ENCODE measurements at places on chromosomes 6 and 20.

GRCh38 chr6:13573669-13574110 is 711 bp upstream of the SIRT5 start:
- DNase-seq, result no peak

- DNase-seq, result no peak
These were observed 63.0 kb upstream of the TINAG start for GRCh38 chr6:54245265-54245664.

DNA sequence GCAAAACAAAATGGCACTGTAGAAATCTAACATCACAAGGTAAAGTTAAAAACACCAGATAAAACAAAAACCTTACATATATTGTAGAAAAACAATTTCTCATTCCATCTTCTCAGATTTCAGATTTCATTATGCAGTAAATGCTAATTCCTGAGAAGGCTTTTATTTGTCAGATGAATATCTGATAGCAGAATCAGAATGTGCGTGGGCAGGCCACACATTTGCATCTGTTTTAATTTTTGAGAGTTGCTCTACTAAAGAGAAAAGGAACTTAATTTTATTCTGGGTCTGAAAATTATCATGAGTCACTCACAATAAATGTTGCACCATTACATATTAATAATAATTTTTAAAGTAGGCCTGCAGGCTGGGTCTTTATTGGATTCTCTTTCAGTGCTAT is 329.3 kb upstream of the SPTLC3 start:
- no peak for DNase-seq

GRCh38 chr6:37061157-37061804 is 55.8 kb downstream of the FGD2 start:
- DNase-seq, result no peak

DNA sequence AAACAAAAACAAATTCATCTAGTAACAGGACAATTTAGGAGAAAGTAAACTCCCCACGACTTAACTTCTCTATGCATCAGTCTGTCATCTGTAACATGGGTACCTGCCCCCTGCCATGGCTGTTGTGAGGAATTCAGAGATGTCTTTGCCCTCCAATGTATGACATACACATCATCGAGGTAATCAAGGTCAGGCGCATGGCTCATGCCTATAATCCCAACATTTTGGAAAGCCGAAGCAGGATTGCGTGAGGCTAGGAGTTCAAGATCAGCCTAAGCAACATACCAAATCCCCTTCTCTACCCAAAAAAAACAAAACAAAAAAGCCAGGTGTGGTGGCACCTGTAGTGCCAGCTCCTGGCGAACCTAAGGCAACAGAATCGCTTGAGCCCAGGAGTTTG is 9.0 kb downstream of the EEF1A1 start:
- no peak for DNase-seq

- DNase-seq, result peak; percentile 5
These were observed 414.0 kb downstream of the GJA1 start for GRCh38 chr6:121849477-121849876.

DNA sequence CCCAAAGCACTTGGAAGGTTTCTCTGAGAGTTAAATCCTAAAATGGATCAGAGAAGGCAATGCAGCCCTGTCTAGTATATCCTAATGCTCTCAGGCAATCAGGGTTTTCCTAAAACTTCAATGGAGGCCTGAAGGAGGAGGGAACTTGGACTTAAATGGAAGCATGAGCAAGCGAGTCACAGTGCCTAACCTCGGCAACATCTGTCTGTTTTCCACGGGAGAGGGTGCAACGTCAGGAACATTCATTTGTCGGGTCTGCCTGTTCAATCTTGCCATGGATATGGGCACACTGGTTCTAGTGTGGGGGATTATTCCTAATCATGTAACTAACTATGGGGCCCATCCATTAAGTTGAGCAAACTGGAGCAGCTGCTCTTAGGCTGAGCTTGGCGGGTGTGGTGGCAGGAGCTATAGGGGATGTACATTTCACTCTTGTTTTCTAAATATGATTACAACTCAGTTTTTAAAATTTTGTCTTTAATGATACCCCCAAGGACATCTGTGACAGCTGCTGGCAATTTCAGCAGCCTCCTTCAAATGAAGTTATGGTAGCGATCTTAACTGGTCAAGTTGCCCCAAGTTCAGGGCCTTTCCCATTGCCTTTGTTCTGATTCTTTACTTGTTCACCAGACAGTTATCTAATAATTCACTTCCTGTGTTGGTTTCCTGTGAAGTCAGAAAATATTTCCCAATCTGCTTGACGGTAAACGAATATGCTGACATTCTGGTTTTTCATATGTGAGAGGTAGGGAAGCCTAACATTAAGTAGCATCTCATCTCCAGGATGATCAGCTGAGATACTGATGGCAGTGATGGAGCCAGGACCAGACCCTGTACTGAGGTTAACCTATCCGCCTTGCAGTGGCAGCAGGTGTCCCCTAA is 21.6 kb downstream of the DSE start:
- no peak for DNase-seq

- no peak for DNase-seq
These were observed 23.7 kb upstream of the FUCA2 start for GRCh38 chr6:143535189-143535614.

DNA sequence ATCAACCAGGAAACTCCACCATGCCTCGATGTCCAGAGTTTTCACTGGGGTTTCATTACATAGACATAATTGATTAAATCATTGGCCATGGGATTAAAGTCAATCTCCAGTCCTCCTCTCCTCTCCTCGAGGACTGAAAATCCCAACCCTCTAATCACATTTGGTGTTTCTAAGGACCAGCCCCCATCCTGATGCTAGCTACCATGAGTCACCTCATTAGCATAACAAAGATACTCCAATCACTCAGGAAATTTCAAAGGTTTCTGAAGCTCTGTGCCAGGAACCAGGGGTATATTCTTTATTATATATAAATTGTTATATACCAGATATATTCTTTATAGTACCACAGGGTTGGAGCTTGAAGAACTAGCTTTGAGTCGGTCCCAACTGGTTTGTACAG is 212.9 kb upstream of the PRND start:
- DNase-seq, result no peak

DNA sequence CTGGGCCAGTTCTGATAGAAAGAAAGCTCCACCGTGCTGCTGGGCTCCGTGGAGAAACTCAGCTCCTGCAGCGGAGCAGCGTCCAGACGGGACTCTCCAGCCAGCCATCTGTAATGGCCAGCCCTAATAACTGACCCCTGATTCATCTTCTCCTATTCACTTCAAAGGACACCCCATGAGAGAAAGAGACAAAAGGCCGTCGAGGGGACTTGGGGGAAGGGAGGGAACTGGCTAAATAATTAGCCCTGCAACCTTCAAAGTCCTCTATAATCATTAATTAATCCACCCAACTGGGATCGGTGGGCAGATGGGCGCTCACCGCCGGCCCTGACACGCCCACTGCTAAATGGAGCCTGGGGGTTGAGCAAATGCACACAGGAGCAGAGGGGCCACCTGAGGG is 512.4 kb downstream of the CD83 start:
- no peak for DNase-seq

DNA sequence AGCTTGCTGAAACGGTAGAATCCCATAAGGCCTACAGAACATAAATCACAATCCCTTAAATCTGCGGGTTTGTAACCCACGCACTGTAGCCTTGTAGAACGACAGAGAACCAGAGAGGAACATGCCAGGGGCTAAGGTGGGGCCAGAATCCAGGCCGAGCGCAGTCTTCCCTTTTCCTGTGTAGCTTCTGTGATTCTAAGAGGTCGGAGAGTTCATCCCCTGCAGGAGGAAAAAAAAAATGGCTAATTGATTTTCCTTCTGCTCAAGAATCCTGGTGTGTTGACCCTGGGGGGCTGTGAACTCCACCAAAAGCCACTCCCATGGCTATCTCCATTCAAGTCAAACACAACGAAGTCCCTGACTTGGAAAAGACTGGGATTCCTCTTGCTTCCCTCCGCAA is 96.3 kb downstream of the SPTLC3 start:
- no peak for DNase-seq

DNA sequence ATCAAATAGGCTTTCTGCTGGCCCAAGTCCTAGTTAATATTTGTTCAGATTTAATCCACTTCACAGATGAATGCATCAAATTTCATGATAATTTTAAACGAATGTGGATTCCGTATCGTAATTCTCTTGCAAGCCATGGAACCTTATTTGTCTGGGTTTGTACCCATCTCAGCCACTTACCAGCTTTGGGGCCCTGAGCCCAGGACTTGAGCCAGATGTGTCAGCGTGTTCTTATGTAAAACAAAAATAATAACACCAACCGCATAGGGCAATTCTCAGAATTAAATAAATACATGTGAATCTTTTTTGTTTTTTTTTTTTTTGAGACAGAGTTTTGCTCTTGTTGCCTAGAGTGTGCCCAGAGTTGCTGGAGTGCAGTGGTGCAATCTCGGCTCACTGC is 282.5 kb upstream of the PLCB4 start:
- no peak for DNase-seq

GRCh38 chr6:16474772-16475493 is 236.5 kb downstream of the GMPR start:
- no peak for DNase-seq

GRCh38 chr20:6277661-6278240 is 154.9 kb upstream of the FERMT1 start:
- no peak for DNase-seq

- peak; percentile 8 for DNase-seq
These were observed at the start of gene WFDC10A for GRCh38 chr20:45629496-45630100. Gene WFDC10A (plus strand): TSS chr20:45629739. CDS start chr20:45629814, 75 bp downstream.

GRCh38 chr6:30042914-30043313 is 18.2 kb upstream of the POLR1H start:
- DNase-seq, result no peak

DNA sequence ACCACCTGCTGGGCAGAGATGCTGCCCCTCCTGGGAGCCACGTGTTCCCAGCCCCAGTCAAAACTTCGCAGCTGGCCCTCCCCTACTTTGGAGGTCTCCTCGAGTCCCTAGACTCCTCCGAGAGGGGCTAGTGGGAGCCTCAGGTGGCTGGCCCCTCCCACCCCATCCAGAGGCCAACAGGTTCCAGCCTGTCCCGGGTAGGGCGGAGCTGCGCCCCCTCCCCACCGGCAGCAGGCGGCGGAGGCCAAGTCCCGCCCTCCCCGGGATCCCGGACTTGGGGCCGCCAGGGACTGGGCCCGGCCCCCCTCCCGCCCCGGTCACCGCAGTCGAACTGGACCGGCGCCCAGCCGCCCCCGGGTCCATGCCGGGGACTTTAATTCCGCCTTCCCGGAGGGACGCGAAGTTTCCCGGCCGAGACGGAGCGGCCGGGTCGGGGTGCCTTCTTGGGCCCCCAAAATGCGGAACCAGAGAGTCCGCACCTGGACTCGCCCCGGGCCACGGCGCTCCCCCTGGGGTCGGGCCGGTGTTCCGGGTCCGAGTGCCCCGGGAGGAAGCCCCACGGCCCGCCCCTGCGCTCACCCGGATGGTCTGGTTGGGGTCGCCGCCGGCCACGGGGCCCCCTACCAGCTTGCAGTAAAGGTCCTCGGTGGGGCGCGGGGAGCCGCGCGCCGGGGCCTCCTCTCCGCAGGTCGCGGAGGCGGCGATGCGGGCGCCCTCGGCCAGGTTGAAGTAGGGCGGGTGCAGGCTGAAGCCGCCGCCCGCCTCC is 559 bp downstream of the LAMA5 start:
- DNase-seq, result no peak

Measured in stimulated activated CD4-positive, alpha-beta T cell treated with anti-CD3 and anti-CD28 coated beads, TNF-alpha, amount 100 ng/mL, for 48 hours (primary cell).